Placental epithelial cell (primary cell): ENCODE measurements at places on chromosomes 12 and 14. TPM values are rescaled to one million over a fixed set of nuclear protein-coding genes. Genes with fewer than 3 reads are reported as not detected.

AMN gene
- 1.2 and 4.2 TPM in 2 replicates for total RNA-seq

NFE2 gene
- under 0.01 and 0.22 TPM in 2 replicates for total RNA-seq

EID3 gene
- total RNA-seq = 4.0 and 7.5 TPM in 2 replicates

SPIC gene
- total RNA-seq = not detected in 2 replicates

NPAS3 gene
- total RNA-seq = 1.6 and 1.8 TPM in 2 replicates

ACSS3 gene
- 0.22 and 1.2 TPM in 2 replicates for total RNA-seq

GPRC5D gene
- 0.22 TPM in 1 of 2 replicates, not detected in the other for total RNA-seq

TESPA1 gene
- not detected in 2 replicates for total RNA-seq

SPRYD3 gene
- 26.7 and 33.4 TPM in 2 replicates for total RNA-seq

KCNMB4 gene
- total RNA-seq = 9.7 and 12.2 TPM in 2 replicates

GZMH gene
- total RNA-seq = not detected in 2 replicates

MAP3K9 gene
- total RNA-seq = 6.3 and 14.7 TPM in 2 replicates

RPS6KA5 gene
- 0.76 and 3.1 TPM in 2 replicates for total RNA-seq

GZMB gene
- not detected in 2 replicates for total RNA-seq

NYNRIN gene
- total RNA-seq = 116 and 153 TPM in 2 replicates

ATL1 gene
- total RNA-seq = 5.9 and 6.0 TPM in 2 replicates

NEMP1 gene
- 5.0 and 5.1 TPM in 2 replicates for total RNA-seq

CAPZA3 gene
- 0.79 TPM in 1 of 2 replicates, not detected in the other for total RNA-seq

CLEC4E gene
- total RNA-seq = not detected in 2 replicates

IL23A gene
- 0.22 TPM in 1 of 2 replicates, not detected in the other for total RNA-seq

SOAT2 gene
- not detected in 2 replicates for total RNA-seq

RNASE3 gene
- not detected in 2 replicates for total RNA-seq

TAS2R9 gene
- total RNA-seq = not detected in 2 replicates

FAR2 gene
- 0.79 and 1.1 TPM in 2 replicates for total RNA-seq

GLIPR1L1 gene
- total RNA-seq = 0.79 TPM in 1 of 2 replicates, not detected in the other

NEUROD4 gene
- not detected in 2 replicates for total RNA-seq

ADAM21 gene
- total RNA-seq = under 0.01 and 0.43 TPM in 2 replicates
